ENCODE measurements at places on chromosomes 4 and X.

DNA sequence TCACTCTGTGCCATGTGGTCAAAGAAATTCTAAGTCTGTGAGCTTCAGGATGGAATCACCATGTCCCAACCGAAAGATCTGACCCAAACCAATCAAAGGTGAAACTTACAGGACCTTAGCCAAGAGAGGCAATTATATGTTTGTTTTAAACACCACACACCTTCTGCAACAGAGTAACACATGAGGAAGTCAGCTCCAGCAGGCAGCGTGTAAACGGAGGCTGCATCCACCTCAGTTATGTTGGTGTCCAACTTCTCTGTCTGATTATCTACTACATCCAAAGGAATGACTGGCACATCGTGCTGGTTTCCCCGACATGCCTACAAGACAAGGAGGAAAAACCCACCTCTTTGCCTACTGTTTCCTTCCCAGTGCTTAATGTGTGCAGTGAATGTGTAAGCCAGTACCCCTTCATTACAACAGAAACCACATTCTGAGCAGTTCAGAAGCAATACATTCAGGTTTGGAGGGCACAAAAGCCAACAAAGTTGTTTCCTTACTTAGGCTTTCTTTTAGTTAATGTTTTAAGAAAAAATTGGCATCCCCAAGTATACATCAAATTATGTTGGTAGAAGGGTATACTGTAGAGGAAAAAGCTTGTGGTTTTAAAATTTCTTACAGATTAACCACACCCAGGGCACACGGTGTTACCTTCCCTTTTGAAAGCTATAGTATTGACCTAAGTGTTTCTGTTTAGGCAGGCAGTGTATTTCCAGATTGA, 12.4 kb downstream of the CASP6 start:
- DNase-seq, result no peak

GRCh38 chr4:101307899-101308298, 39.4 kb downstream of the PPP3CA start:
- DNase-seq, result no peak

GRCh38 chr4:121656269-121656641, 40.5 kb downstream of the ANXA5 start:
- DNase-seq, result no peak

DNA sequence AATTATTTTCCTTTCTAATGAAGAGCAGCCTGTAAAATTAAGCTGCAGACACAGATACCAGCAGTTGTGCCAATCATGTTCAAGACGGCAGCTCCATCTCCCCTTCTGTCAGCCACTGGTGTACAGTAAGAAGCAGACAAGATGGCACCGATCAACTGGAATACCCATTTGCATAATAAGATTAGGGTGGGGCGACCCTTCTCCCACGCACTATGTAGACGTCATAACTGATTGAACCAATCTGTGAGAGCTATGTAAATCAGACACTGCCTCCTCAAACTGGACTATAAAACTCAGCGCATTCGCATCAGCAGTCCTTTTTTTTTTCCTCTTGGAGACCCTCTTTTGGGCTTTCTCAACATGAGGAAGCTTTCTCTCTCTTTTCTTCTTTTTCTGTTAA, 40.4 kb upstream of the INTS6L start:
- no peak for DNase-seq

DNA sequence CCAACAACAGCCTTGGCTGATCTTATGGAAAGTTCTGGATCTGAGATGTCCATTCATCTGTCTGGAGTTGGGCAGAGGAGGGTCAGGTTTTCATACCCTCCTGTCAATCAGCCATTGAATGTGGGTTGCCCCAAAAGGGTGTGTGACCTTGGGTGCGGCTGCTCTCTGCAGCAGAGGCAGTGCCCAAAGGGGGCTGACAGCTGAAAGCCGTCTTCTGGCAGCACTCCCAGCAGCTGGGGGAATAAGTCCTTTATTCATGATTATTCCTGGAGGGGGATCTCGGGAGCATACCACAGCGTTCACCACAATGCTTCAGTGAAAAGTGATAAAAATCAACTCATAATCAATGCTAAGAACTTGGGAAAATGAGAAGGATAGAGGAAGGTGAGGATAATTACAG, 54.7 kb downstream of the OTC start:
- DNase-seq, result no peak

GRCh38 chrX:47568656-47569295, 7.8 kb downstream of the ARAF start:
- no peak for DNase-seq

- no peak for DNase-seq
Measured at GRCh38 chr4:177546745-177547144, 104.5 kb upstream of the AGA start.

DNA sequence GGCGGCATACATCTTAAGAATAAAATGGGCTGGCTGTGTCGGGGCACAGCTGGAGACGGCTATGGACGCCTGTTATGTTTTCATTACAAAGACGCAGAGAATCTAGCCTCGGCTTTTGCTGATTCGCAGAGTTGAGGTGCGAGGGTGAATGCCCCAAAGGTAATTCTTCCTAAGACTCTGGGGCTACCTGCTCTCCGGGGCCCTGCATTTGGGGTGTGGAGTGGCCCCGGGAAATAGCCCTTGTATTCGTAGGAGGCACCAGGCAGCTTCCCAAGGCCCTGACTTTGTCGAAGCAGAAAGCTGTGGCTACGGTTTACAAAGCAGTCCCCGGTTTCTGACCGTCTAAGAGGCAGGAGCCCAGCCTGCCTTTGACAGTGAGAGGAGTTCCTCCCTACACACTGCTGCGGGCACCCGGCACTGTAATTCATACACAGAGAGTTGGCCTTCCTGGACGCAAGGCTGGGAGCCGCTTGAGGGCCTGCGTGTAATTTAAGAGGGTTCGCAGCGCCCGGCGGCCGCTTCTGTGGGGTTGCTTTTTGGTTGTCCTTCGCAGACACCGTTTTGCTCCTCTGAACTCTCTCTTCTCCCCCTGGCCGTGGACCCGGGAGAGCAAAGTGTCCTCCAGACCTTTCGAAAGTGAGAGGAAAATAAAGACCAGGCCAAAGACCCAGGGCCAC, 1.9 kb downstream of the SHOX start:
- peak; percentile 70 for DNase-seq

DNA sequence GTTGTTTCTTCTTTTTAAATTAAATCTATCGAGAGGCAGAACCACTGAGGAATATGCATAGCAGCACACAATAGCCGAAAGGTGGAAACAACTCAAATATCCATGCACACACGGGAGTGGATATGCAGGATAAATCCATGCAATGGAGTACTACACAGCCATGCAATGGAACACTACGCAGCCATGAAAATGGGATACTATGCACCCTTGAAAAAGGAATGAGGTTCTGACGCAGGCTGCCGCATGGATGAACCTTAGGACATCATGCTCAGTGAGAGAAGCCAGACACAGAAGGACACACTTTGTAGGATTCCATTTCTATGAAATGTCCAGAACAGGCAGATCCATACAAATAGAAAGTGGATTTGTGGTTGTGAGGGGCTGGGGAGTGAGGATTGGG, 18.4 kb upstream of the P2RY8 start:
- DNase-seq, result peak; percentile 64

GRCh38 chrX:154037754-154038153, 18.1 kb upstream of the IRAK1 start:
- no peak for DNase-seq

GRCh38 chr4:176579226-176579625, 213.5 kb downstream of the VEGFC start:
- no peak for DNase-seq

GRCh38 chr4:5973033-5973432, 45.2 kb downstream of the C4orf50 start:
- DNase-seq, result no peak
